ENCODE measurements at places on chromosomes 12 and 14. TPM values are rescaled to one million over a fixed set of nuclear protein-coding genes. Genes with fewer than 3 reads are reported as not detected.

- no peak for DNase-seq
These were observed 7.2 kb upstream of the KRT75 start for GRCh38 chr12:52441320-52441911.

- DNase-seq, result no peak
These were observed 3.2 kb downstream of the CATSPERB start for GRCh38 chr14:91728616-91729183.

DNA sequence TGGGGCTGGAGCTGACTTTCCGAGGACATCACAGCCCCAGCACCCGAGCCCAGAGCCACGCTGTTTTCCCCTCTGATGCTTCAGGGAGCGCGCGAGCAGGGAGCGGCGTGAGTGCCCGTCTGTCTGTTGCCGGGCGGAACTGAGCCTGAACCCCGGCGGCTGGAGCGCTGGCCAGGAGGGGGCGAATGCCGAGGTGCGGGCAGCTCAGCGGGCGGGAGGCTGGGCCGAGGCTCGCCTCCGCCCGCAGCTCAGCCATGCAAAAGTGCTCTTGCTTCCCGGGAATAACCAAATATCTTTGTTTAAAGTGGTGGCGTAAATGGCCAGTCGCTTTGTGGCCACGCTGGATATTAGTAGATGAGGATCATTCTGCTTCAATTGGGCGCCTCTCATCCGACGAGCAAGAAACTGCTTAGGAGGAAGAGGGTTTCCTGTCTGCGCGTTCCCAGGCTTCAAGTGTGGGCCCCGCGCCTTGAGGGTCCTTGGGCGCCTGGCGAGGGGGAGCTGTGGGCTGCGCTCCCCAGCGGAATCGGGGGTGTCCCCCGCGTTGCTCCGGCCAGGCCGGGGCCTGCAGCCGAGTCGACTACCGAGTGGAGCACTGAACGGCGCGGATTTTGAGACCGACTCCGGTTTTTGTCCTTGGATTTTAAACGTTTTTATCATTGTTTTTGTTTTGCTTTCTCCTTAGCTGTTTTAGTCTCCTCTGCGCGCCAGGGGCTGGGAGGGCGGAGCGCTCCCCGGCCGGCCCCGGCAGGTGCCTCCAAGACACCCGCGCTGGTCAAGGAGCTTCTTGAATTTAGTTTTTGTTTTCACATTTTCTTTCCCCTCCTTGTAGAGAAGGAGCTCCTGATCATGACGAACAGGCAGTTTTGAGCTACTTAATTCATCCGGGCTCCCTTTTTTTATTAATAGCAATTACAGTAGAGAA lies 831 bp upstream of the NKX2-1 start:
- DNase-seq, result peak; percentile 76

GRCh38 chr12:62903151-62903550 lies 31.8 kb downstream of the PPM1H start:
- DNase-seq, result no peak

DNA sequence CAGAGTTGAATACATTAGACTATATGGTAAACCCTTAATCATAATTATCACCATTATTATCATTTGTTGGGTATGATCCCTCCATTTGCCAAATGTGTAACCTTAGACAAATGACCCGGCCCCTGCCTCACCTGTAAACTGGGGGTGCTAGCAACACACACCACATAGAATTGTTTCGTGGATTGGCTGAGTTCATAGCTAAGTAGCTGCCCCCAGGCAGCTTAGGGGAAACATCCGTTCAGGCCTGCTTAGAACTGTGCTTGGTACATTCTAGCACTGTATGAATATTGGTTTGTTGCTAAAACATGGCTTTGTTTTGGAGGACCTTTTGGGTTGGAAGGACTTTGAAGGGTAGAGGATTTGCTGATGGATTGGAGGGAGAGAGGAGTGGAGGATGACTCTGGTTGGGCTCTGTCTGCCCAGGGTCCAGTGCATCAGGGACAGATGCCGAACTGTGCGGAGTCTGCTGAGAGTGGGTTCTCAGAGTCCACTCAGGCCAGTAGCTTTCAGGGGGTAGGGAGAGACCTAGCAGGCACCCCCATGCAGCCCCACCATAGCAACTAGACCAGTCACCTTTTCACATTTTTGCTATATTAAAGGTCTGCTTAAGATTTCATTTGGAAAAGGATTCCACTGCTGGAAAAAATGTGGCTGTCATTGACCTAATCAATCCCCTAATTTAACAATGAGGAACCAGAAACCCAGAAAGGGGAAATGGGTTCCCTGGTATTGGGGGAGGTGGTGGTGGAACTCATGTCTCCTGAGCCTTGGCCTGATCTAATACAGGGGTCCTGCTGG lies 2.2 kb downstream of the RIN3 start:
- DNase-seq, result peak; percentile 70

DNA sequence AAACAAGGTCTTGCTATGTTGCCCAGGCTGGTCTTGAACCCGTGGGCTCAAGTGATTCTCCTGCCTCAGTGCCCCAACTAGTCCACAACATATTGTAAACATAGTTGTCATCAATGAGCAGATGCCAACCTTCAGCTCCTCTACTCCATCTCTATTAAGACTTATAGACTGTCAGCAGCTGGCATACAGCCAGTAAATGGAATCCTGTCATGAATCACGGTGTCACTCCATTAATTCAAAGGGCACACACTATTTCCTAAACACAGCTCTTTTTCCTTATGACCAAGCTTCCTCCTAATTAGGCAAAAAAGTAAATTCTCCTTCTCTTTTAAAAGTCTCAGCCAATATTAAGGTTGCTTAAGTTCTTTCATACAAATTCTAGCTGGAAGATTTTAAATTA lies 111.2 kb downstream of the ITPR2 start:
- DNase-seq, result no peak

The PCED1B gene
- 27.9 TPM for total RNA-seq

The SLC5A8 gene
- total RNA-seq, result not detected

DNA sequence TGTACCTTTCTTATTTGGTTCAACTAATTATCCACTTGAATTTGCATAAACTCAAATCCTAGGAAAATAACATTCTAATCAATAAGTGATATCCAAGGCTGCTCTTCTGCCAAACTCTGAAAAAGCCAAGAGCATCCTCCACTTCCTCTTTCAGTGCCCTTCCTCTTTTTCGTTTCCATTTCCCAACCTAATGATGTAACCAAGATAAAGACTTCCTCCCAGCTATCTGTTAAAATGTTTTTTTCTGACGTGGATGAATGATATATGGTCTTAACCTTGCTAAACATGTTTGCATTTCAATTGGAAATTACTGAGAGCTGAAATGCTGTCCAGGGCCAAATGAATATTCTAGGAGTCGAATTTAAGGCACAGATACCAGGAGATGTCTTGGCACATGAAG lies 459.5 kb upstream of the PDE3A start:
- no peak for DNase-seq

DNA sequence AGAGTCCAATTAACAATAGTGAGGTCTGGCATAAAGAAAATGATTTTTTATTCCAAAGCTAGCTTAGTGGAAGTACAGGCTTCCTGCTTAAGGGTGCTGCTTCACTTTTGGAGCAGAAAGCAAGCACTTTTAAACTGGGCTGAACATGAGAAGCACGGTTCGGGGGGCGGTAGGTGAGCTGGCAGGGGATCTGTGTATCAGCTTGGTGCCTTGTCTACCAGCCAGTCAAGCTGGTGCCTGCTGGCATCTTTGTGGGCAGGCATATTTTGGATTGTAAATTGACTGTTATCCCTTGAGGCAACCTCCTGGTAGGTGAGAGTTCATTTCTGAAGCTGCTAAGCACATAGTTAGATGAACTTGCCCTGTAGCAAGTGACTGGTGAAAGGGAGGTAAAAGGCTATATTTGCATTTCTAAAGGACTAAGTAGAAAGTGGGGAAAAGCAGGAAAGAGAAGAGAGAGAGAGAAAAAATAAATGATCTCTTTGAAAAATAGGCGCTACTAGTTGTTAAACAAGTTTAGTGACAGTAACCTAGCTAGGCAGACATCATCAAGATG lies 121.1 kb upstream of the SYT10 start:
- DNase-seq, result no peak
